ENCODE measurements at places on chromosomes 13 and 19.

GRCh38 chr13:71278512-71278911 is 588.5 kb downstream of the DACH1 start:
- no peak for DNase-seq

GRCh38 chr13:42490676-42491075 is 83.3 kb upstream of the TNFSF11 start:
- no peak for DNase-seq

DNA sequence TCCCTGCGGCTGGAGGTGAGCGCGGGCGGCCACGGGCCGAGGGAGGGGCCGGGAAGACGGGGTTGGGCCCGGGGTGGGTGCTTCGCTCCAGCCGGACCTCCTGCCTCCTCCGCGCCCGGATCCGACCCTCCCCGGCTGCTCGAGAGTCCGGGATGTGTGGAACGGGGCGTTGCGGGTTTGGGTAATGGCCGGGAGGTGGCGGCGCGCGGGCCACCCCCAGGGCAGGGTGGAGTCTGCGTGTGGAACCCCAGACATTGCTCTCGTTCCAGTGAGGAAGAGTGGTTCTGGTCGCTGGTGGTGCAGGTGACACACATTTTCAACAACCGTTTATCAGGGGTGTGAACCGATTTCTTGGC is 38.8 kb downstream of the ARHGEF7 start:
- DNase-seq: peak; percentile 32

DNA sequence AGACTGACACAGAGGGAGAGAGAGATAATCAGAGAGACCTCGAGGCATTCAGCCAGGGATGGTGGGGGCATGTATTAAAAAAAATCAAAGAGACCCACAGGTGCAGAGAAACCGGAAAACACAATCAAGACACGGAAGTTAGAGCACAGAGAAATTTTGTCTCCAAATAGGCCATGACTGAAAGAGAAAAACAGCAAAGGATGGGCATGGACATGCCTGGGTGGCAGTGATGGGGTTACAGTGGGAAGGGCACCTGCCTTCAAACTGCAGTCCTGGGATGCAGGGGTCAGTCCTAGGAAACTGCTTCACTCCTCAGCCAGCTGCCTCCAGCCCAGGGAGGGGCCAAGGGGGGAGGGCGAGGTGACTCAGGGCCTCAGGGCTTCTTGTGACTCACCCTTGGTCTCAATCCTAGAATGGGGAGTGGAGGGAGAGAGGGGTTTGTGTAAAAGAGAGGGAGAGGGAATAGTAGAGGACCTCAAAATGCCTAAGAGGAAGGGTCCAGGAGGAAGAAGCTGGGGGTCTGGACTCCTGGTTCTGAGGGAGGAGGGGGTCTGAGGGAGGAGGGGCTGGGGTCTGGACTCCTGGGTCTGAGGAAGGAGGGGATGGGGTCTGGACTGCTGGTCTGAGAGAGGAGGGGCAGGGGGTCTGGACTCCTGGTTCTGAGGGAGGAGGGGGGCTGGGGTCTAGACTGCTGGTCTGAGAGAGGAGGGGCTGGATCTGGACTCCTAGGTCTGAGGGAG is 3.6 kb upstream of the KCNN4 start:
- DNase-seq: peak; percentile 85

- no peak for DNase-seq
Observed at GRCh38 chr19:7521551-7522071, 813 bp upstream of the MCOLN1 start.

DNA sequence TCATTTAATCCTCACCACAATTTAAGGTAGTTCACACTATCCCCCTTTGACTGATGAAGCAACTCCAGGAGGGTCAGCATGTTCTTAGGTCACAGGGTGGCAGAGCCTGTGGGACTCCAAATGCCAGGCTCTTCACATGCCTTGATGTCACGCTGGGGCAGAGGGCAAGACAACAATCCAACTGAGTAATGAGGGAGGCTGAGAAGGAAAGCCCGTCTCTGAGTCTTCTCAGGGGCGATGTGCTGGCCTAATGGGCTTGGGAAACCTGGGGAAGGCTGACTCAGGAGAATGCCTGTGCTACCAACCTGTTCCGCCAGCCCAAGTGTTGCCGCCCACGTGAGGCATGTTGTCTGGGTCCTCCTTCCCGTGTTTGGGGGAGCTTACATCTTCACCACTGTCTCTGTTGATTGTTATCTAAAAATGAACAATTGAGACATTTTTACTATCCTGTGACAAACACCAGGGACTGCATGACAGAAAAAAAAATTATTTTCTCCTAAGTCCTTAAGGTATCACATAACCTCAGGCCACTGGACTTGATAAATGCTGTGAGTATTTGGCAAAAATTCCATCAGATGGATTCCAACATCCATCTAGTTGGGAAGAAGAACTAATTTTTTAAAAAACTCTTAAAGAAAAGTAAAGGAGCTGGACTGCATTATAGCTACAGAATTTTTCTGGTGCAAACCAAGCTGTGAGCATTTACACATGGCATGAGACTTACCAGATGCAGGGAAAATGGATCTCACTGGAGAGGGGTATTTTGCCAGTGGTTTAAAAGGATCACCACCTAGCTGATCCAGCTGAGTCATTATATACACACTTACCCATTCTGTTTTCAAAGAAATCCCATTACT is 157.5 kb downstream of the RGCC start:
- DNase-seq: no peak

DNA sequence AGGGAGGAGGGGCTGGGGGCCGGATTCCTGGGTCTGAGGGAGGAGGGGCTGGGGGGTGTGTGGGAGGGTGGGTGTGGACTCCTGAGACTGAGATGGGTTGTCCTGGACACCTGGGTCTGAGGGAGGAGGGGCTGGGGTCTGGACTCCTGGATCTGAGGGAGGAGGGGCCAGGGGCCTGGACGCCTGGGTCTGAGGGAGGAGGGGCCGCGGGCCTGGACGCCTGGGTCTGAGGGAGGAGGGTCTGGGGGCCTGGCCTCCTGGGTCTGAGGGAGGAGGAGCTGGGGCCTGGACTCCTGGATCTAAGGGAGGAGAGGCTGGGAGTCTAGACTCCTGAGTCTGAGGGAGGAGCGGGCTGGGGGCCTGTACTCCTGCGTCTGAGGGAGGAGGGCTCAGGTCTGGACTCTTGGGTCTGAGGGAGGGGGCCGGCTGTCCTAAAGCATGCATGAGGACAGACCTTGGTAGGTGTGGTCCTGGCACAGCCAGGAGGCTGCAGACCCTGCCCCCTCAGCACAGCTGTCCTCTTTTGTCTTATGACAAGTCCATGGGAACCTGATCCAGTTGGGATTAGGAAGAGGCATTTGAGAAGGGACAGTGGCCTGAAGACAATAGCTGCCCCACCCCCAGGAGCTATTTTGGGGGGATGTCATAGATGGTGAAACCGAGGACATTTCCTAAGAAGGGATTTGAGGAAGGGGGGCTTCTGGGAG is 1.3 kb downstream of the TNNT1 start:
- DNase-seq: no peak

- DNase-seq: no peak
Observed at GRCh38 chr19:54668353-54668752, 5.6 kb downstream of the LILRB4 start.
